ENCODE measurements at places on chromosomes 7 and 10. TPM values are rescaled to one million over a fixed set of nuclear protein-coding genes. Genes with fewer than 3 reads are reported as not detected.

GRCh38 chr10:114609518-114610426 is 48.3 kb downstream of the ABLIM1 start:
- no peak overlapping the region for H3K27ac ChIP-seq
- H3K4me3 ChIP-seq: no peak overlapping the region
- DNase-seq: no peak
- H3K36me3 ChIP-seq: no peaks in the 10 kb centered on the region
- H3K4me1 ChIP-seq: no peaks in the 10 kb centered on the region
- peaks cover 3% of the 10 kb centered on the region for H3K27me3 ChIP-seq

- no peak overlapping the region for H3K27ac ChIP-seq
- no peaks in the 10 kb centered on the region for H3K36me3 ChIP-seq
- H3K27me3 ChIP-seq: peaks cover 12% of the 10 kb centered on the region
- DNase-seq: peak; percentile 66
- H3K4me3 ChIP-seq: no peak overlapping the region
Measured at GRCh38 chr7:142880876-142881505, 4.6 kb downstream of the TRPV6 start.

GRCh38 chr10:70669015-70669414 is 3.3 kb upstream of the ADAMTS14 start:
- H3K27ac ChIP-seq: no peak overlapping the region
- H3K4me1 ChIP-seq: peaks cover 16% of the 10 kb centered on the region
- H3K4me3 ChIP-seq: no peak overlapping the region
- H3K36me3 ChIP-seq: no peaks in the 10 kb centered on the region

- peak; percentile 13 for DNase-seq
- H3K36me3 ChIP-seq: no peaks in the 10 kb centered on the region
- no peaks in the 10 kb centered on the region for H3K4me1 ChIP-seq
Measured at GRCh38 chr7:43791-44540, 148.4 kb upstream of the FAM20C start.

GRCh38 chr7:36564489-36564888 is 159.8 kb downstream of the AOAH start:
- H3K4me1 ChIP-seq: peaks cover 17% of the 10 kb centered on the region
- H3K36me3 ChIP-seq: peaks cover 6% of the 10 kb centered on the region
- H3K27me3 ChIP-seq: no peaks in the 10 kb centered on the region
- no peak overlapping the region for H3K4me3 ChIP-seq
- no peak overlapping the region for H3K27ac ChIP-seq
- no peak for DNase-seq

DNA sequence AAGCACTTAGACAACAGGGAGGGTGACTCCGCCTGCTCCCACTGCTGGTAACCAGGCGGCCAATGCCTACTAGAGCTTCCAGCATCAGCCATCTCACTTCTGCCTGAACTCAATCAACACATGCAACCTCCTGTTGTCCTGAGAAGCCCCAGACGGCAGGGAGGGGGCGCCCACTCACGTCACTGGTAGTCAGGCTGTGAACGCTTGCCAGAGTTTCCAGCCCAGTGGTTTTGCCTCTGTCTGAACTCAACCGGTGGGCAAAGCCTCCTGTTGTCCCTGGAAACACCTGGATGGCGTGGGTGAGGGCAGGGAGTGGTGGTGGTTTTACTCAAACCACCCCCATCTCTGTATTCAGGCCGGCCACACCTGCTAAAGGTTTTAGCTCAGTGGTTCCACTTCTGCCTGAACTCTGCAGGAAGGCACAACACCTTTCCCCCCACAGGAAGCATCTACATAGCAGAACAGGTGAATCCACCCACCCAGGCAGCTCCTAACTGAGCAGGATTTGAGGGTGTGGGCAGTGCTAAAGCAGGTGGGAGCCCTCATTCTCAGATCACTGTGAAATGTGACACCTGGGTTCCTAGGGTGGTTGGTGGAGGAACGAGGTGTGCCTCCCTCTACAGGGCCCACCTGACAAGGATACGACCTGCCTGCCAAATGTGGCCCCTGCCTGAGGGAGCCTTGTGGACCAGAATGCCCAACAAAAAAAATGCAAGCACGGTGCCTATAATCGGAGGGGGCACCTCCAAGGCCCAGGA is 563.0 kb upstream of the SEMA3D start:
- H3K36me3 ChIP-seq: no peaks in the 10 kb centered on the region
- no peaks in the 10 kb centered on the region for H3K27me3 ChIP-seq
- no peak overlapping the region for H3K4me3 ChIP-seq
- DNase-seq: no peak
- H3K27ac ChIP-seq: no peak overlapping the region

- peak overlapping the region; percentile 98 for H3K27ac ChIP-seq
- peak; percentile 85 for DNase-seq
- peak overlapping the region; percentile 71 for H3K4me3 ChIP-seq
- peaks cover 49% of the 10 kb centered on the region for H3K4me1 ChIP-seq
Measured at GRCh38 chr7:17234398-17235031, 63.9 kb upstream of the AHR start.

DNA sequence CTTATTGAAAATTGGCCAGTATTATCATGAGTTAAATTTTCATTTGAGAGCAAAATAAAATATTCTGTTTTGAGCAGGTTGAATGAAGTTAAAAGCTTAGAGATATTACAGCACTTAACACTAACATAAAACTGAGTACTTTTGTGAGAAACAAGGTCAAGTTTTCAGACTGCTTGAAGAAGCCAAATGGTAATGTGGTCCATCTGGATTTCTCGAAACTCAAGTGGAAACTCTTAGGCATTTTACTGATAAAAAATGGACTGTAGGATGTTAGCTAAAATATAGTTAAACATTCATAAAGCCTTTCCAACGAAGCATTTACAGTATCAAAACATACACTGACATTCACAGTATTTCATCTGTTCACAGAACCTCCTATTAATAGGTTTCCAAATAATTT is 528.1 kb upstream of the SEMA3D start:
- H3K4me1 ChIP-seq: no peaks in the 10 kb centered on the region
- no peaks in the 10 kb centered on the region for H3K36me3 ChIP-seq
- H3K27me3 ChIP-seq: no peaks in the 10 kb centered on the region
- no peak overlapping the region for H3K27ac ChIP-seq
- H3K4me3 ChIP-seq: no peak overlapping the region

GRCh38 chr7:4265066-4265465 is 417.0 kb upstream of the FOXK1 start:
- no peak for DNase-seq
- no peaks in the 10 kb centered on the region for H3K4me1 ChIP-seq
- H3K27me3 ChIP-seq: no peaks in the 10 kb centered on the region

DNA sequence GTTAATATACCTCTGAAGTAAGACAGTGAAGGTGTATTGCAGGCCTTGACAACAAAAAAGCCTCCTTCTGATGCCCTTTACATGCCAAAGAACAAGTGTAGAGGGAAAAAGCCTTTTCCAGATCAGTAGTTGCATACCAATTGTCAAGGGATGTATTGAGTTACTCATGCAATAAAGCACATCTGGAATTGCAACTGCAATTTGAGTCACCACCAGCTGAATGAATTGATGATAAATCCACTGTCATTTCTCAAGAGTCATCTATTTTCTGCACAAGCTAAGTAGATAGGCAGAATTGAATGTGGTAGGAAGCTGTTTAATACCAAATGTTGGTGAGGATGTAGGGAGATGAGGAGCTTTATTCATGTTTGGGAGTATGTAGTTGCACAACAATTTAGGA is 325.9 kb upstream of the SMIM30 start:
- no peak overlapping the region for H3K27ac ChIP-seq
- DNase-seq: no peak
- H3K36me3 ChIP-seq: no peaks in the 10 kb centered on the region
- no peaks in the 10 kb centered on the region for H3K4me1 ChIP-seq
- H3K4me3 ChIP-seq: no peak overlapping the region
- no peaks in the 10 kb centered on the region for H3K27me3 ChIP-seq

CFTR gene
- not detected for total RNA-seq

MLXIPL gene
- not detected for total RNA-seq

MBL2 gene
- total RNA-seq: not detected

NUDT13 gene
- 1.6 TPM for total RNA-seq

TLX1 gene
- total RNA-seq: not detected

PALD1 gene
- total RNA-seq: 6.5 TPM
